Neural crest cell (in vitro differentiated cells): ENCODE measurements at places on chromosomes 1 and 21.
A peak's percentile ranks its signal among the peaks of the same experiment; 100 is the strongest.

- peak; percentile 90 for DNase-seq
- H3K27me3 ChIP-seq: no peaks in the 10 kb centered on the region
- no peaks in the 10 kb centered on the region for H3K36me3 ChIP-seq
Observed at GRCh38 chr1:183023146-183023600, at the start of gene LAMC1. LAMC1 (plus strand) TSS chr1:183023420; CDS start chr1:183023717, 297 bp downstream.

- DNase-seq: no peak
- no peak overlapping the region for H3K27ac ChIP-seq
- H3K4me3 ChIP-seq: no peak overlapping the region
- H3K36me3 ChIP-seq: no peaks in the 10 kb centered on the region
- H3K4me1 ChIP-seq: peaks cover 3% of the 10 kb centered on the region
Observed at GRCh38 chr1:118871582-118872171, 116.5 kb downstream of the TBX15 start.

DNA sequence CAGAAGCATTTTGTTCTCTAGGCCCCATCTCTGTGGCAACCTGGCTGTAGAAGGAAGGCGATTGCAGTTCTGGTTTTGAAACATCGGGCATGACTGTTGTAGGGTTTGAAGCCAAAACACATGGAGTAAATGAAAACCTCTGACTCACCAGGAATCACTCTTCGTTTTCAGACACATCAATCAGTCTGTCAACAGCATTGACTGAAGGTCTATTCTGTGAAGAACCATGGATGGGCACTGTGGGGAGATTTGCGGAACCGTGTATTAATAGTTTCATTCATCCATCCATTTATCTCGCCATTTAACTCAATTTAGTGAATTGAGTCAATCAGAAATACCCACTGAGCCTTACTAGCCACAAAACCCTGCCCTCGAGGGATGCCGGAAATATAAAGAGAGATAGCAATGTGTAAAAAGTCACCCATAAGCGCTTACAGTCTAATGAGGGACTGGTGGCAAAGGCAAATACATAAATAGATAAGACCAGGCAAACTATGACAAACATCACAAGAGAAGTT, 364.6 kb upstream of the PROX1 start:
- no peak overlapping the region for H3K4me3 ChIP-seq
- H3K27me3 ChIP-seq: no peaks in the 10 kb centered on the region
- H3K27ac ChIP-seq: no peak overlapping the region

DNA sequence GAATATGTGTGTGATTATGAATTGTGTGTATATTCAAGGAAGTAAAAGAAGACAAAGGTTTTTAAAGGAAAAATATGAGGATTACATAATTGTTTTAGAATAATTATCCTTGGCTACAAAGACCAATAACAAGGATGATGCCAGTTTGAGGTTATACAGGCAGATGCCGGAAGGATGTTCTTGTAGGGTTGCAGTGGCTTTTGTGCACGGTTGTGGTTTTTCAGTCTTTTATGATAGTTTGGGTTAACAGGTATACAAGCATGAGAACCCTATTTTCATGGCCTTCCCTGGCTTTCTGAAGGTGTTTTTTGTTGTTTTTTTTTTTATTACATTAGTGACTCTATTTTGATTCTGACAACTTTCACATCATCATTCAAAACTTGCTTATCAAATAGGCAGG, 4.9 kb downstream of the CR2 start:
- H3K36me3 ChIP-seq: no peaks in the 10 kb centered on the region
- H3K27me3 ChIP-seq: peaks cover 26% of the 10 kb centered on the region
- H3K27ac ChIP-seq: no peak overlapping the region
- DNase-seq: no peak
- peaks cover 4% of the 10 kb centered on the region for H3K4me1 ChIP-seq

- DNase-seq: no peak
- H3K27ac ChIP-seq: no peak overlapping the region
- no peaks in the 10 kb centered on the region for H3K4me1 ChIP-seq
- no peak overlapping the region for H3K4me3 ChIP-seq
- H3K27me3 ChIP-seq: peaks cover 6% of the 10 kb centered on the region
Observed at GRCh38 chr1:66506393-66506687, 27.6 kb upstream of the SGIP1 start.

- H3K4me3 ChIP-seq: no peak overlapping the region
- no peak for DNase-seq
- H3K27me3 ChIP-seq: no peaks in the 10 kb centered on the region
- H3K27ac ChIP-seq: no peak overlapping the region
- H3K36me3 ChIP-seq: no peaks in the 10 kb centered on the region
Observed at GRCh38 chr21:45829668-45830067, 151.9 kb upstream of the COL6A1 start.

- peak overlapping the region; percentile 87 for H3K27ac ChIP-seq
- H3K27me3 ChIP-seq: peaks cover 29% of the 10 kb centered on the region
- no peak overlapping the region for H3K4me3 ChIP-seq
- no peak for DNase-seq
- H3K36me3 ChIP-seq: no peaks in the 10 kb centered on the region
- peaks cover 5% of the 10 kb centered on the region for H3K4me1 ChIP-seq
Observed at GRCh38 chr1:44619261-44619900, 54.9 kb downstream of the TMEM53 start.

DNA sequence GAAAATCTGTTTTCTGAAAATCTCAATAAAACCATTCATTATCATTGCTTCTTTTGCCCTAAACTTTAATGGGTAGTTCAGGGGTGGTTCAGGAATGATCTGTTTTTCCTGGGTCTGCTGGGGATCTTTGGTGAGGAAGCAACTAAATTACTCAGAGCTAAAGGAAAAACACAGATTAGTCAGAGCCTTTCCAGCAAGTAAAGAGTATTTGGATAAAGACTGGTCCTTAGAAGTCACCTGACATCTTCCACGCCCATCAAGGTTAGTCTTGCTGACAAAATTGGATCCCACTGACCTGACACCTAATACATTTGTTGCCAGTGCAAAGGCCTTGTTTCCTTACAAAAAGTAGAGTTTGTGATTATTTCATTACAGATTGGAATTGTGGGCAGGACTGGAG, 24.2 kb downstream of the HSPA13 start:
- DNase-seq: no peak
- peaks cover 7% of the 10 kb centered on the region for H3K27me3 ChIP-seq
- no peaks in the 10 kb centered on the region for H3K36me3 ChIP-seq
- H3K27ac ChIP-seq: no peak overlapping the region

- peaks cover 5% of the 10 kb centered on the region for H3K36me3 ChIP-seq
- no peak overlapping the region for H3K4me3 ChIP-seq
- H3K27ac ChIP-seq: peak overlapping the region; percentile 90
- no peak for DNase-seq
- H3K4me1 ChIP-seq: peaks cover 4% of the 10 kb centered on the region
- H3K27me3 ChIP-seq: no peaks in the 10 kb centered on the region
Observed at GRCh38 chr1:10353282-10353681, 45.6 kb upstream of the PGD start.

GRCh38 chr1:151720974-151721787, at the start of gene RIIAD1:
RIIAD1 (plus strand) TSS chr1:151721522; CDS start chr1:151721537, 15 bp downstream.
- peak within 1 kb of the TSS; percentile 58 for H3K4me3 ChIP-seq
- peaks cover 90% of the 10 kb centered on the region for H3K27me3 ChIP-seq
- H3K27ac ChIP-seq: no peak within 1 kb of the TSS
- H3K36me3 ChIP-seq: no peaks in the 10 kb centered on the region
- no peak for DNase-seq

GRCh38 chr1:226816576-226816975, 53.8 kb upstream of the PSEN2 start:
- H3K4me1 ChIP-seq: peaks cover 17% of the 10 kb centered on the region
- DNase-seq: no peak
- H3K27me3 ChIP-seq: no peaks in the 10 kb centered on the region
- no peak overlapping the region for H3K4me3 ChIP-seq
- no peak overlapping the region for H3K27ac ChIP-seq

DNA sequence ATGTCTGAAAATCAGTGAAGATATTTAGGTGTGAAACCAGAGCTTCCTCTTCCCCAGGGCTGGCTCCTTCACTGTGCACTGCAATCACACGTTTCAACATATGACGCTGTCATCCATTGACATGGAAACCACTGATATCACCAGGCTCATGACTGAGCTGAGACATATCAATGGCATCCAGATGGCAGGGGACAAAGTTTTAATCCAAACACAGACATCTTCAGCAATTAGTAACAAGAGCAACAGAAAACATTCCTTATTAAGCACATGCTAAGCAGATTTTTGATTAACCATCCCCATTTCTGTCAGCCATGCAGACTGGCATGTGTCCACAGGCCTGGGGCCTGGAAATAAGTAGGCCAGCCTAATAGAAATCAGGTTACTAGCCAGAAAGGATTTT, 108.0 kb upstream of the ADAR start:
- peaks cover 22% of the 10 kb centered on the region for H3K4me1 ChIP-seq
- H3K27ac ChIP-seq: no peak overlapping the region
- H3K4me3 ChIP-seq: no peak overlapping the region
- no peak for DNase-seq

DNA sequence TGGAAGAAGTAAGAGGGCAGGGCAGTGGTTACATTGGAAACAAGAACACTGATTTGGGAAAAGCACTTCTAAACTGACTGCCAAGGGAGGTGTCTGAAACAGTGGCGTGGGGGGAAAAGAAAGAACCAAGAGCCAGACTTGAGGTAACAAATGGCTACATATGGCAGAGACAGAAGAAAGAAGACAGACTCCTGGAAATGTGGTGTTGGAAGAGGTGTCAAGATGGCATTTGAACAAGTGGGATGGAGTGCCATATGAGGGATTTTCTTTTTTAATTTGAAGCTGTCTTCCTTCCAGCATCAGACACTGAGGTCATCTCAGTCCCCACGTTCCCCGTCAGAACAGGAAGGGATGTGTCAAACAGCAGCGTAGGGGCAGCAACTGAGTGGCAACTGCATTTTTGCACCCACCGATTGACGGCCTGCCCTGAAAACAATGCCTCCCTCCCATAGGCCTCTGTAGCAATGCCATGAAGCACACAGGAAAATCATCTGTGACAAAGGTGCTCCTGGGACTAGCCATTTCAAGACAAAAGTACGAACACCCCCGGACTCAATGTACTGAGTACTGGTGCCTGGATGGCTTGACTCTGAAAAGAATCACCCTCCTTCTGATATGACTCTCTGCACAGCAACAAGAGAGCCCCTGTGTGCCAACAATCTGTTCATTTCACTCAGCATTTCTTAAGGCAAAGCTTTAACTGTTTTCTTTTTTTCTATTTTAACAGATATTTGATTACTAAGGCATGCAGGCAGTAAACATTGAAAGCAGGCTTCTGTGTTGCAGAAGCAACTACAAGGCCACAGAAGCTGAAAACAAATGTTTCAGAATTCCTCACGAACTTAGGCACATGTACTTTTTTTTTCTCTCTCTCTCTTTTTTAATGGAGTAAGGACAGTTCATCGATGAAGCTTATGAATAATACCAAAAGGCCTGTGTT, 37.0 kb downstream of the LPAR3 start:
- no peak for DNase-seq
- no peak overlapping the region for H3K4me3 ChIP-seq
- no peak overlapping the region for H3K27ac ChIP-seq

DNA sequence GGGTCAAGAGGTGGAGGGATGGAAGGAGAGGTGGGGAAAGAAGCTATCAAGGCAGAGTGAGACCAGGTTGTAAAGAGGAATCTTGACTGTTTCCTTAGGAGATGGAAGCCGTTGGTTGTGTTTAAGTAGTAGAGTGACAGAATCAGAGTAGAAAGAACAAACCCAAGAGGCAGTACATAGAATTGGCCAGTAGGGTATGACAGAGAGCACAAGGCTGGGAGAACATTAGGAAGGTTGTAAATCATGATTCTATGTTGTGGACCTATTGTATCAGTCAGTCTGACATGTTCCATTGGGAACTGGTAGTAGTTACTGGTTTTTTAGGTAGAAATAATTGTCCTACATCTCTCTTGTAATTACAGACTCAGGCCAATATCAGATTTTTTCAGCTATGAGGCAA, 486.9 kb upstream of the USP24 start:
- DNase-seq: no peak
- H3K4me3 ChIP-seq: no peak overlapping the region
- H3K36me3 ChIP-seq: no peaks in the 10 kb centered on the region
- peaks cover 48% of the 10 kb centered on the region for H3K27me3 ChIP-seq
- H3K4me1 ChIP-seq: peaks cover 6% of the 10 kb centered on the region

DNA sequence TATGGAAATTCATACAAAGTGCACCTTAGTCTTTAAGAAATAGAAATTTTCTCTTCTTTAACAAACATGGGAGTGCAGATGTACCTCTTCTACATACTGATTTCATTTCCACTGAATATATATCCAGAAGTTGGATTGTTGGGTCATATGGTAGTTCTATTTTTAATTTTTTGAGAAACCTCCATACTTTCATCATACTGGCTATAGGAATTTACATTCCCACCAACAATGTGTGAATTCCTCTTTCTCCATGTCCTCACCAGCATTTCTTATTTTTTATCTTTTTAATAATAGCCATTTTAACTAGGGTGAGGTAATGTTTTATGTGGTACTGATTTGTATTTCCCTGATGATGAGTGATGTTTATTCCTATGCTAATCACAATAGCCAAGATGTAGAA, 87.5 kb downstream of the RGS2 start:
- DNase-seq: no peak
- no peaks in the 10 kb centered on the region for H3K4me1 ChIP-seq
- no peaks in the 10 kb centered on the region for H3K27me3 ChIP-seq
- H3K27ac ChIP-seq: no peak overlapping the region

DNA sequence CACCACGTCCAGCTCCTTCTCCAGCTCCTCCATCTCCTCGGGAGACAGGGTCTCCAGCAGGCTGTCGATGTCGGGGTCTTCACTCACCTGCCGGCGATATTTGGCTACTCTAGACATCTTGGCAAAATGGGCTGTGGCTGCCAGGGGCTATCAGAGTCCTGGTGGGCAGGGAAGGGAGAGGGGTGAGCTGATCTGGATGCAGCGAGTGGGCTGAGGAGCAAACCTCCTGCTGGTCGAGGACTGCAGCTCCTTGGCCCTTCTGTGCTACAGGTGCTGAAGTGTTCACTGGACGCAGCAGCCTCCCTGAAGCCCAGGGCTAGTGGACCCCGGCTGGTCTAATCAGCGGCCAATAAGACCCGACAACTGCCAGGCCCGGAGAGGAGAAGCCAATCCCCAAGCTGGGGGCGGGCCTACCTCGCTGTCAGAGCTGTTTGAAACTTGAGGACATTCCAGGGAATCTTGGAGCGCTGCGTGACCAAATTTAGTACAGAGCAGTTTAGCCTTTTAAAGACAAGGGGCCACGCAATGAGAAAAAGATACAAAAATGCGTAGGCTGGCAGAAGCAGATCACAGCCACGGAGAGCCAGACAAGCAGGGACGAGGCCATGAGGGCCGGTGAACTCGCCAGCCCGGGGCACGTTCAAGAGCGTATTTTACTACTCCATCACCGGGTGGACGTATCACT, at the start of gene LMOD1:
Gene LMOD1 (minus strand): TSS at position 325 of the 685 bp plus-strand sequence. CDS start 208 bp downstream, at position 117.
- DNase-seq: peak; percentile 67
- H3K4me1 ChIP-seq: peaks cover 29% of the 10 kb centered on the region
- H3K27ac ChIP-seq: no peak within 1 kb of the TSS
- peaks cover 42% of the 10 kb centered on the region for H3K27me3 ChIP-seq
- H3K4me3 ChIP-seq: peak within 1 kb of the TSS; percentile 84
- no peaks in the 10 kb centered on the region for H3K36me3 ChIP-seq

GRCh38 chr1:214496126-214496525, 55.3 kb downstream of the PTPN14 start:
- H3K4me1 ChIP-seq: peaks cover 21% of the 10 kb centered on the region
- H3K36me3 ChIP-seq: no peaks in the 10 kb centered on the region
- H3K27me3 ChIP-seq: no peaks in the 10 kb centered on the region
